ENCODE measurements at places on chromosomes 3 and 15.
A peak's percentile ranks its signal among the peaks of the same experiment; 100 is the strongest.

DNA sequence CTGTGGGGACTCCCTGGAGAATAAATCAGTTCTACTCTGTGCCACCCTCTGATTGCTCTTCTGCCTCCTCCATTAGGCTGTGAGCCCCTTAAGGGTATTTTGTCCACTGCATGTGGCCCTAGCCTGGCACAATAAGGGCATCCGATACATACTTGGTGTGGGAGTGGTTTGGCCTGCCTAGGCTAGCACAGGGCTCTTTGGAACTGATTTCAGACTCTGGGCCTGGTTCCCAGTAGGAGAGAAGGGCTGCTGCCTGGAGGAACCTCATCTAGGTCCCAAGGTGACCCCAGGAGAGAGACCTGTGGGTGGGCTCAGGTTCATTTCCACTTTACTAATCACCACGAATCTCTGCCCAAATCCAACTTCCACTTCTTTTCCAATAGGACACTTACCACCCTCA, 5.3 kb upstream of the CTDSPL start:
- no peak for DNase-seq

DNA sequence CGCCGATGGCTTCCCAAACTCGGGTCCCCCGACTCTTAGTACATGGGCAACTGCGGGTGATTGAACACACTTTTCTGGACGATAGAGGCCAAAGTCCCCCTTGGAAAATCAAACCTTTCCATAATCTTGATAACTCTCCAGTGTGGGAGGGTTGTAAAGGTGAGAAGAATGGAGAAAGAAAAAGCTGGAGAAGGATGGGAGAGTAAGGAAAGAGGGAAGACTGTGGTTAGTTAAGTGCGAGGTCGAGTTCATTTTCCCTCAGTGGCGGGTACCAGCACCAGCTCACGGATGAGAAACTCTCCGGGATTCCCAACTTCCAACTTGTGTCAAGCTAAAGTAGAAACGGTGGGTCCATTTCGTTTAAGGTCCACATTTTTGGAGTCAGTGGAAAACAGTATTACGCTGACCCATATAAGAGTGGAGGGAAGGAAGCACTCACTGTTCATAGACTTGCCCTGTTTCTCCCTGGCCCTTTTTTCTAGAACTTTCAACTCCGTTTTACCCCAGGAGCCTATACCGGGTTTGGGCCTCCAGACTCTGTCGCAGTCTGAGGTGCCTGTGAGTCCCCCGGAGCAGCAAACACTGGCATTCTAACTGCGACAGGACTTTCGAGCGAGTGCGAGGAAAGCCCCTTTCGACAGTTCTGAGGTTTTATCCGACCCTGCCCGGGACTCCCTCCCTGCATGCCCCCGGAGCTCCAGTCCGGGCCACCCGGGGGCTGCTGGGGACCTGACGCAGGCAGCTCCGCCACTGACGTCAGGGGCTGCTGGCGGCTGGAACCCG, 14.8 kb downstream of the ZIC1 start:
- DNase-seq: no peak

GRCh38 chr3:156230278-156230900, 110.0 kb downstream of the KCNAB1 start:
- DNase-seq: no peak

GRCh38 chr3:108125550-108126071, 34.8 kb upstream of the CD47 start:
- DNase-seq: peak; percentile 30

DNA sequence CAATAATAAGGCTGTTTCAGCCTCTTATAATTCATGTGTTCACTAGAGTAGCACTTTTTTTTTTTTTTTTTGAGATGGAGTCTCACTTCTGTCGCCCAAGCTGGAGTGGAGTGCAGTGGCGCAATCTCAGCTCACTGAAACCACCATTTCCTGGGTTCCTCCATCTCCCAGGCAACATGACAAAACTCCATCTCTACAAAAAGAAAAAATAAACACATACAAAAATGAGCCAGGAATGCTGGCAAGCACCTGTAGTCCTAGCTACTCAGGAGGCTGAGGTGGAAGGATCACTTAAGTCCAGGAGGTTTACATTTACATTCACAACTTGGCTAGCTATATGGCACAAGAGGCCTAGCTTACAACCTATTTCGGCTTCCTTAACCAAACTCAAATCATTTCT, 6.8 kb downstream of the USP4 start:
- no peak for DNase-seq

DNA sequence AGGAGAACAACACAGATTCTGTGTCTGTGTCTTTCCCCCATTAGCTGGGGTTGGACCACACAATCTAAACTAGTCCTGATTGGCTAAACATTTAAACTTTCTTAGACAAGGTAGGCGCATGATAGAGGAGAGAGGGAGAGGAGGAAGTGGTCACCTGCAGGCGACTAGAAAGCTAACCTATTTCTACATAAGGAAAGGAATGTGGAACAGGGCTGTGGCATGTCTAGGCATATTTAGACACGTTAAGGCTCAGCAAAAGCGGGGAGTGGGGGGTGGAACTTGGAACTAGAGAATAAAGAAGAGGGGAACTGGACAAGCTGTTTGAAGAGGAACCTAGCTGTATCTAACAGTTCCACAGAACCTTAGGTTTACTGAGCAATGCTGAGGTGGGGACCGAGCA, 12.8 kb downstream of the LRRC28 start:
- no peak for DNase-seq

DNA sequence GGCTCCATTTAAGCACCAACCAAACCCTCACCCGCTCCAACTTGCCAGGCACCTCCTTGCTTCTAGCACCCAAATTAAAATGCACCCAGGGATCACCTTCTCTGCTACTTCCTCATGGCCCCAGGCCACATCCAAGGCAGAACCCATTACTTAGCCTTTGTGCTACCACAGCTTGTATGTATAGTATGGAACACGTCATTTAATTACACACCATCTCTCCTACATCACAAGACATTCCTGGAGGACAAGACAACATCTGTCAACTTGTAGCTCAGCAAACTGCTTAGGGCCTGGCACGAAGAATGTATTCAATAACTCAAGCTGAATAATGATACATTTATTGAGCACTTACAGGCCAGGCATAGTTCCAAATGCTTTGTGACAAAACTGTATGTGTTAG, 23.3 kb downstream of the ZDHHC3 start:
- no peak for DNase-seq

GRCh38 chr15:51133140-51133765, 38.5 kb upstream of the TNFAIP8L3 start:
- DNase-seq: no peak

DNA sequence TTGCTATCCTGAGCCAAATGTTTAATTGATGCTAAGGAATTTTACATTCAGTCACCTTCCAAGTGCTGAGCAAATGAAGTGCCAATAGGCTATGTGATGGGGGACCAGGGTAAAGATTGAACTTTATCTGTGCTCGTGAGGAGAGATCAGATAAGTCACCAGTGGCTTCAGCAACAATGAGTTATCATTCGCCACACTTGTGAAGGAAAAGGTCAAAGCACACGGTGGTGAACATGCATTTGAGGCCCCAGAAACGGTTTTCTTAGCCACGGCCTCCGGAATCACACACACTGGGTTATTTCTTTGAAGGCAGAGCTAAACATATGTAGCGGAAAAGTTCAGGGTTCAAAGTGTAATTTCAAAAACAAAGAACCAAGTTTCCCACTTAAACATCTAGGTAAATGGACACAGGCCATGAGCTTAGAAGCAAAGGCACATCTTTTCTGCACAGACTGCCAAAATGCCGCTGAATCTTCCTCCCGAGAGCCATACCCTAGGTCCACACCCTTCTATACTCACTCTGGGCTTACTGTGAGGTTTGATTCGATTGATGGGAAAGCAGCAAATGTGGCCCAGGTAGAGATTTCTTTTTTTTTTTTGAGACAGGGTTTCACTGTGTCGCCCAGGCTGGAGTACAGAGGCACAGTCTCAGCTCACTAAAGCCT, 268.5 kb downstream of the SHQ1 start:
- no peak for DNase-seq

DNA sequence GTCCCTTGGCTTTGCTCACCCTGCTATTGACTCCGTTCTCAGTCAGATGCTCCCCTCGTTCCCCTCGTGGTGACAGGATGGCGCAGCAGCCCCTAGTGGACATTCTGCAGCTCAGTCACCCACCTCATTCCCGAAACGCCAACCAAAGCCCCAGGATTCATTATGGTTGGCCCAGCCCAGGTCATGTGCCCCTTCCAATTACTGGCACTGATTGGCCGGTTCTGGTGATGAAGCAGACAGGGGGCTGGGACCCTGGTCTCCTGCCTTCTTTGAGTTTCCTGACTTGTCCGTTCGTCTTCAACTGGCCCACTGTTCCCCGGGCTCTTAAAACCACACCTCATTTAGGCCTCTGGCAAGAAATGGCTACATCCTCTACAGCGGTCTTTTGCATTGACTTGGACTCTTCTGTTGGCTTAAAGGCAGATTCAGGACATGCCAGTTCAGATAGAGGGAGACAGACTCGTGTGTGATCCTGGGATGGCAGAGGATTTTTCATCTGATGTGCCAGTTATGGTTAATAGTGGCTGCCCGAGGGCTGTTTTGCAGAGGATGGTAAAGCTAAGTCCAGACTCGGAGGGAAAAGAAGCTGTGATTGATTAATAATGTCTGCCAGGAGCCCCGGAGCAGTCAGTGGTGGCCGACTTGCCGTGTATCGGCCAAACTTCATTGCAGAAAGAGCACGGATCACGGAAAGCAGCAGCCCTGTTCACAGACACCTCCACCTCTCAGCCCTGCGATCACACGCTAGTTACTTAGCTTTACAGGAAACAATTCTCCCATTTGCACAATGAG, 37.8 kb downstream of the LSM3 start:
- peak; percentile 21 for DNase-seq

DNA sequence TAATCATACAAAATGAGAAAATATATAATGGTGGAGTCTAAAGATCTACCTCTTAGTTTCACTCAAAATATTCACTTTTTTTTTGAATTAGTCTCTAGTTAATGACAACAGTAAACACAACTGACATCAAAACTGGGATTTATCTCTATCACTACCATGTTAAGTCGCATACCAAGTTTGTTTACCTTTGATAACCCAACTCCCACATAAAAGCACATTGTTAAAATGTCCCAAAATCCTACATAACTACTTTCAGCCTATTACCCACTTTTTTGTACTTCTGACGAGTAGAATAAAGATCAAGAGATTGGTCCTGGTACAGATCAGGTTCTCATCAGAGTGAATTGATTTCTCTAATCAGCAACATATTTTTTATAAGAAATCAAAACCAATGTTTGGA, 518.5 kb downstream of the EPHA3 start:
- no peak for DNase-seq

- no peak for DNase-seq
Measured at GRCh38 chr15:63715818-63716217, 117.9 kb downstream of the HERC1 start.

DNA sequence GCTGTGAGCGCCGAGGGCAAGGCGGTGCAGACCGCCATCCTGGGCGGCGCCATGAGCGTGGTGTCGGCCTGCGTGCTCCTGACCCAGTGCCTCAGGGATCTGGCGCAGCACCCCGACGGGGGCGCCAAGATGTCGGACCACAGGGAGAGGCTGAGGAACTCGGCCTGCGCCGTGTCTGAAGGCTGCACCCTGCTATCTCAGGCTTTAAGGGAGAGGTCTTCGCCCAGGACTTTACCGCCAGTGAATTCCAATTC, 2.3 kb downstream of the TLNRD1 start:
- no peak for DNase-seq

GRCh38 chr3:196638861-196639482, 522 bp upstream of the NRROS start:
- DNase-seq: no peak

DNA sequence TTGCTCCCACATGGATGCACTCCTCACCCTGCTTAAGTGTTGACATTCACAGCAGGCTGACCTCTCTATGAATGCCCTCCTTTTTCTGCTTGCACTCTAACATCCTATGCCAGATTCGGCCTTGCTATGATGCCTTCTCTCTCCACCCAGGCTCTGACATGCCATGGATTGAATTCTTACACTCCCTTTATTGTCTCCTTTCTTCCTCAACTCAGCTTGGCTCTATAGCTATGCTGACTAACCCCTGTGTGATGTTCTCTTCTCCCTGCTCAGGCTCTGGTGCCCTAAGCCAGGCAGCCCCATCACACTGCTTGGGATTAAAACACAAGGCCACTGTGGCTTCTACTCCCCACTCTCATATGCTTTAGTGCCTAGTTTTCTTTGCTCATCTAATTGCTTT, 563.7 kb downstream of the NSUN3 start:
- no peak for DNase-seq

DNA sequence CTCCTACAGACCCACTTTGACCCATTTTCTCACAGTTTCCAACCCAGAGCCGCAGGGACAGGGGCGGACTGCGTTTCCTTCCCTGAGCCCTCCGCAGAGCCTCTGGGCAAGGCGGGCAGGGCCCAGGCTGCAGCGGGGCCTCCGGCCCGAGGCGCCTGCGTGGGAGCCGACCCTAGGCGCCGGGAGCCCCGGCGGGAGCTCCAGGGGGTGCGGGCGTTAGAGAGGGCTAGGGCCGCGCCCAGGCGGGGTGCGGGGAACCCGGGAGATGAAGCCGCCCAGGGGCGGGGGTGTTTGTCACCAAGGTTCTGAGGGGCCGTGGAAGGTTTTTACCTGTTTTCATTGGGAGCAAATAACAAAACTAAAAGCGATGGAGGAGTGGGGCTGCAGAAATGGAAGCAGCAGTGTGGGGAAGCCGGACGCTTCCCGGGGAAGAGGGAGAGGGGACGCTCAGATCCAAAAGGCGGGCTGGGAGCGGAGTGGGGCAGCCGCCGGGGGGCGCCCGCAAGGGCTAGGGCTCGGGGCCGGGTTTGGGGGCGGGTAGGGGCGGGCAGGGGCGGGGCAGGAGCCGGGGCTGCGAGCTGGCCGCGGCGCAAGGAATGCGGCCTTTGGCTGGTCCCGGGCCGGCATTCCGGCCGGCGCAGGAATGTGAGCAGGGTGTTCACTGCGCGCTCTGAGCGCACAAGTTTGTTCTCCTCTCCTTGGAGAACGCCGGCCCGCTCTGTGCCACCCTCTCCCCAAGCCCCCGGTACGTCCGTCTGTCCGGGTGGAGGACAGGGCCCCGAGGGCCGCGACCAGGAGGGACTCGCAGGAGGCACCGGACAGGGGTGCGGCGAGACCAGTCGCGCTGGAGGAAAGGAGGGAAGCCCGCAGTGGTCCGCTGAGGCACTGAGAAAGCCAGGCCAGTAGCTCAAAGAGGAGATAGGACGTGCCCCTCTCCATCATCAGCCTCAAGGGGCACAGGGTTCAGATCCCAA, 61.1 kb downstream of the AMOTL2 start:
- DNase-seq: no peak

- DNase-seq: no peak
Measured at GRCh38 chr15:62637574-62637897, 405.0 kb upstream of the TPM1 start.

- DNase-seq: no peak
Measured at GRCh38 chr15:80455668-80456442, 51.7 kb downstream of the ARNT2 start.

DNA sequence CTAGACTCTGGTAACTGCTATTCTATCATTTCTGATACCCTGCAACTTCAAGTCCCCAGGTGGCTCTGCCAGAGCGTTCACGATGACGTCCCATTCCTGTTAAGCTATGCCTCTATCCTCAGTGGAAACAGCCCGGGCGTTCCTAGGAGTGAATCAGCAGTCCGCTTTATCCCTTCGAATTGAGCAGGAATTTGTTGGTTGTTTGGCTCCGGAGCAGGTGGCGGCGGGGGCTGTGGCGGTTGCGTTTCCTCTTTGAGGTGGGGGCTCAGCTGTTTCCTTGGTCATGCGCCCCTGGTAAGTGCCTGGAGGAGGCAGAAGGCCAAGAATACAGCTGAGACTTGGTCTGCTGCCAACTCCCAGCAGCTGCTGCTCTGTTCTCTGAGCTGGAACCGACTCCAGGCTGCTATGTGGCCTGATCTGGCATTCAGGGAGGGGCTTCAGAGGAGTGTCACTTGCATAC, 25.2 kb downstream of the ARPP21 start:
- no peak for DNase-seq

GRCh38 chr15:69758810-69759790, 306.5 kb downstream of the RPLP1 start:
- peak; percentile 61 for DNase-seq

Data from activated naive CD4-positive, alpha-beta T cell (primary cell).